NCI-H2171 treated with DMSO at 0.1 percent for 48 hours (cell line): ENCODE measurements at places on chromosomes 16 and 17.

DNA sequence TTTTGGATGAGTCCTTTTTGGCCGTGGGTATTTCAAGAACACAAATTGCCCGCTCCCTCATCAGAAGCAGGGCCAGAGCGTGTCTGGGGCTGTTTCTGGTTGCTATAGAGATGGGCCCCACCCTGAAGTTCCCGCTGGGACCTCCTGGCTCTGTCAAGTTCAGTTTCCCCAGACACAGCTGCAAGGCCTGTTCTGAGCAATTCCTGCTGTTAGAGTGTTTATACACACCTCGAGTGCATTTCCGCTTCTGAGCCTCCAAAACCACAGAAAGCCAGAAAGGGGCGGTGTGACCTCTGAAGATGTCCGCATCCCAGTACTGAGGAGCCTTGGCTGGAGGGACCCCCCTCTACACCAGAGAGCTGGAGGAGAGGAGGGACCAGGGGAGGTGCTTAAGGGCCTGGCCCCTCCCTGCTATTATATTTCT lies 9.3 kb upstream of the WBP2 start:
- peak; percentile 55 for DNase-seq

- no peak for DNase-seq
Observed at GRCh38 chr17:73614256-73614655, 30.0 kb downstream of the SDK2 start.

- DNase-seq = no peak
Observed at GRCh38 chr17:65047941-65048340, 8.6 kb downstream of the GNA13 start.

- DNase-seq = no peak
Observed at GRCh38 chr16:87808108-87808507, 42.3 kb upstream of the KLHDC4 start.

DNA sequence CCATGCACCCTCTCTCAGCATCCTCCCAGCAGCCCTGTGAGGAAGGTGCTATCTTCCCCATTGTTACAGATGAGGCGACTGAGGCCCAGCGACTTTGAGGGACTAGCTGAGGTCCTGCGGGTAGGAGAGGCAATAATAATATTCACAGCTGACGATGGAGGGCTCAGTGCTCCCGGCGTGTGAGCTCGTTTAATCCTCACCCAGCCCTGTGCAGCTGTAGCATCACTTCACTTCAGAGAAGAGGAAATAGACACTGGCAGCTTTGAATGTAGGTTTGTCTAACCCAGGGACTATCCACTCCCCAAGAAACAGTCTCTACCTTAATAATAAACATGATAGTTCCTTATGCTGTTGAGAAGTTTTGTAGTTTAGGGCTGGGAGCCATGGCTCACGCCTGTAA lies 21.6 kb downstream of the LASP1 start:
- DNase-seq = no peak

DNA sequence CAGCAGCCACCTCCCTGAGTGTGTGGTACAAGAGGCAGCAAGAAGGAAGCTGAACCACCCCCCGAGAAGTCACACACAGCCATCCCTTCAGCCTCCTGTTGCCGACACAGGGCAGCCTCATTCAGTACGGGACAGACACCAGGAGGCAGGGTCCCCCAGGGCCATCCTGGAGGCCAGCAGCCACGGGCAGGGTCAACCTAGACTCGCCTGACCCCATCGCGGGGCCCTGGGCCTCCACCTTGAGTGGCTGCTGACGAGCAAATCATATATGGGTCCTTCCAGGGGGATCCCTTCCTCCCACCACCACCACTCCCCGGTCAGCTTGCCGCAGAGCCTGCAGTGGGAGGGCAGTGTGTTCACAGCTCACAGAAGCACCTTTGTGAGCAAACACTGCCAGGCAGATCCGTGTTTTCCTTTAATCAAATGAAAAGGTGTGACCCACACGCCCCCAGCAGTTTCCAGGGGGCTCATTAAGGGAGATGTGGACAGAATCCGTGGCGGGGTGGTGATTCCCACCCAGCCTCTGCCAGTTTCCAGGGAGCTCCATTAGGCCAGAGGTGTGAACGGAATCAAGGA lies 5.6 kb upstream of the ACSF3 start:
- no peak for DNase-seq

GRCh38 chr16:19135896-19136438 lies 22.2 kb downstream of the ITPRIPL2 start:
- DNase-seq = peak; percentile 18

GRCh38 chr16:13206606-13207005 lies 305.2 kb downstream of the SHISA9 start:
- no peak for DNase-seq

GRCh38 chr17:31491376-31492131 lies 100.1 kb downstream of the RAB11FIP4 start:
- DNase-seq = peak; percentile 32

DNA sequence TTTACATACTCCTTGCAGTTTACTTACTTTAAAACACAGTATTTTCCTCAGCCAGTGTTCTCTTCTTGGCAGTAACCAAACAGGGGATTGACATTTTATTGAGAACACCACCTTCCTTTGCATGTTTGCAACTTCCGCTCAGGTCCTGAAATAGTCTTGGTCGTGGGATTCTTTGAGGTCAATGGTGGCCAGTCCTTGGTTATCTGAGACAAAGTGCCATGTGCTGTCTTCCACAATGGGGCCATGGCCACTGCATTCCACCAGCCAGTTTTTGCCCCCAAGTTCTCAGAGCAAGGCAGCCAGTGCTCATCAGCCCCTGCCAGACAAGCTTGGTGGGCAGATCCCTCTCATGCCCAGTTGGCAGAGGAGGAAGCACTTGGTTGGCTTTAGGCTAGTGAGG lies 22.9 kb downstream of the CMTM4 start:
- DNase-seq = no peak

GRCh38 chr17:71335212-71335611 lies 785.6 kb upstream of the SOX9 start:
- no peak for DNase-seq

DNA sequence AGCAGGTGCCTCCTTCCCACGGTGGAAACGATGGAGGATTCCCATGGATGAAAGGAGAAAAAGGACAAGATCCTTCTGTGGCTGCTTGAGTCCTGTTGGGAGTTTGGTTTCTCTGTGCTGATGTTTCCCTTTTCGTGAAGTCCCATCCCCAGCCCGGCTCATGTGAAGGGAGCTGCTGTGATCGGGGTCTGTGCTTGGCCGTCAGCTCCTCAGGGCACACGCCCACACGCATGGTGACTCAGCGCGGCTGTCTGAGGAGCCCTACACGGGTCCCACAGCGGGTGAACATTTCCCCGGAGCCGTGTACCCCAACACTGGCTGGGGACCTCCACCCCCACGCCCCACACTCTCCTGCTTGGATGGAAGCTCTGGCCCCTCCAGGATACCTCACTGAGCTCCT lies 44.5 kb upstream of the SSTR5 start:
- no peak for DNase-seq

- DNase-seq = no peak
Observed at GRCh38 chr17:3719265-3719664, 4.4 kb upstream of the HASPIN start.

DNA sequence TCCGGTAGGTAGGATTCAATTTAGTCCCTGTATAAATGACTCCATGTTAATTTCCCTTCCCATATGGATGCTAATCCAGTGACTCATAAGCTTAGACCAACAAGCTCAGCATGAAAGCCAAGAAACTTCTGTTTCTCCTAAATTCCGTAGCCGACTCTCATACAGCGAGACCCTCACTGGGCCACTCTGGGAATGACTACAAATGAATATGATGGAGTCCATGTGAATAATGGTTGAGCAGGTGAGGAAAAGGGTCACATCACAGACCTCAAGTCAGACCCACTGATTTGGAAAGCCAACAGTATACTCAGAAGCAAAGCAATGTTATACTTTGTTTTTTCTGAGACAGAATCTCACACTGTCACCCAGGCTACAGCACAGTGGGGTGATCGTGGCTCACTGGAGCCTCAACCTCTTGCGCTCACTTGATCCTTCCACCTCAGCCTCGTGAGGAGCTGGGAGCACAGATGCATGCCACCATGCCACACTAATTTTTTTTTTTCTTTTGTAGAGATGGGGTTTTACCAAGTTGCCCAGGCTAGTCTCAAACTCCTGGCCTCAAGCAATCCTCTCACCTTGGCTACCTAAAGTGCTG lies 14.6 kb downstream of the RSL1D1 start:
- no peak for DNase-seq

- no peak for DNase-seq
Observed at GRCh38 chr17:5958850-5959249, 111.3 kb upstream of the WSCD1 start.
